ENCODE measurements at places on chromosomes 16 and 17. TPM values are rescaled to one million over a fixed set of nuclear protein-coding genes. Genes with fewer than 3 reads are reported as not detected.
A peak's percentile ranks its signal among the peaks of the same experiment; 100 is the strongest.

DNA sequence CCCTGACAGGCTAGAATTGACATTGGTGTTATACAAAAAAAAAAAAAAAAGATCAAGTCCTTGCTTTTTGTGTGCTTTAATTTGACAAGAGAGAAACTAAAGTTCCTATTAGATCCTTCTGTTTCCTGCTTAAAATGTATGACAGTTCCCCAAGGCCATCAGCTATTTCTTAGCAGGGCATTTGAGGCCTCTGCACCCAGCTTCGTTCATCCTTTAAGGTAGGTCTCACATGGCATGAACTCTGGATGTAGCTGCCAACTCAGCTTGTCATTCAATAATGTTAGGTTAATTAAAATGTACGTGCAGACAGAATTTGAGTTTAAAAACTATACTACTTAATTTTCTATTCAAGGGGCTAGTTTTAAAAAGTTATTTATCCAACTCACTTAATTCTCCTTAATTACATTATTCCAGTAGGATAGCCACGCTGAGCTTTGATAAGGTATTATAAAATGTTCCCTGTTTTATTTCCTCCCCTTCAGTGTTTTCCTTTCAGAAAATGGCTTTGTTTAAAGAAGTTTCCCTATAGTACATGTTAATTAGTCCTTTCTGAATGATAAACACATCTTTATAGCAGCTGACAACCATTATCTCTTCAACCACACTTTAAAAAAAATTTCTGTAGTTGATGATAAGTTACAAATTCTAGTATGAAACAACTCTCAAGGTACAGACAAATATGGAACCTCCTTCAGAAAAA is 1.2 kb upstream of the RFFL start:
- no peaks in the 10 kb centered on the region for H3K27me3 ChIP-seq
- peak overlapping the region; percentile 78 for H3K27ac ChIP-seq
- DNase-seq = no peak
- no peak overlapping the region for H3K4me3 ChIP-seq

DNA sequence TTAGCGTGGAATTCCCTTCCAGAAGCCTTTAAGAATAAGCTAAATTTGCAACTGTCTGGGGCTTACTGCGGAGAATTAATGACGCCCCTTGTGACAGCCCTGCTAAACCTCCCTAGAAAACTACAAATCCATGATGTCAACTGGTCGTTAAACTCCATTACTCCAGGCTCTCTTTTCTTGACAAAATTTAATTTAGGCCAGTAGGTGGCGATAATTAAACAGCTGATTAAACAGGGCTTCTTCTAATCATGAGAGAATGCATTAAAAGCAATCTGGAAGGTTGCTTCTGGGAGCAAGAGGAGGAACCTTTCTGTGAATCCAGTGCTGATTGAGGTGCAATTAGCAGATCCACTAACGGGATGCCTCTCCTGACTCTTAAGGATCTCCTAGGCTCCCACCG is 8.1 kb upstream of the NLRP1 start:
- DNase-seq = peak; percentile 62
- H3K27me3 ChIP-seq = peaks cover 10% of the 10 kb centered on the region
- H3K36me3 ChIP-seq = no peaks in the 10 kb centered on the region
- H3K4me3 ChIP-seq = no peak overlapping the region

Gene BAHCC1
- 10.3 TPM for total RNA-seq

GRCh38 chr17:80845863-80846671 is 145.6 kb upstream of the CHMP6 start:
- peaks cover 66% of the 10 kb centered on the region for H3K36me3 ChIP-seq
- no peaks in the 10 kb centered on the region for H3K4me1 ChIP-seq
- H3K27ac ChIP-seq = no peak overlapping the region
- no peak overlapping the region for H3K4me3 ChIP-seq

DNA sequence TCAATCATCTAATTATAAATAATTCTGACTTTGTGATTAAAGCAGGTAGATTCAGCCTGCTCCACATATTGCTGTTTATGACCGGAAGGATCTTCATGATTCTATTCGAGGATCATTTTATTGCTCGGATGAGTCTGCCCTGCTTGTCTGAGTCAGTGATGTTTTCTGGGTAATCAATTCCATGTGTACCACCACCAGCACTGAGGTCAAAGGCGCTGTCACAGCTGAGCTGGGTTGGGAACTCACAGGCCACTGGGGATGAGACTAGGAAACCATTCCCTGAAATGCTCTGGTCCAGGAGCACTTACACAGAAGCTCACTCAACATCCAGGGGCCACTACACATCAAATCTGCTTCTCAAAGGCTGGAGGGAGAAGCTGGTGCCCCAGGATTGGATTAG is 30.4 kb upstream of the ERN1 start:
- no peak overlapping the region for H3K27ac ChIP-seq
- H3K27me3 ChIP-seq = no peaks in the 10 kb centered on the region
- peaks cover 30% of the 10 kb centered on the region for H3K4me1 ChIP-seq
